Naive B cell (primary cell): ENCODE measurements at places on chromosomes 1 and 21. TPM values are rescaled to one million over a fixed set of nuclear protein-coding genes. Genes with fewer than 3 reads are reported as not detected.
A peak's percentile ranks its signal among the peaks of the same experiment; 100 is the strongest.

GRCh38 chr1:76833151-76833550 lies 34.1 kb upstream of the ST6GALNAC5 start:
- no peaks in the 10 kb centered on the region for H3K36me3 ChIP-seq
- H3K4me3 ChIP-seq: no peak overlapping the region
- no peak overlapping the region for H3K27ac ChIP-seq
- no peak for DNase-seq

- no peak overlapping the region for H3K4me3 ChIP-seq
- H3K27me3 ChIP-seq: peaks cover 7% of the 10 kb centered on the region
- H3K36me3 ChIP-seq: no peaks in the 10 kb centered on the region
- H3K4me1 ChIP-seq: peaks cover 1% of the 10 kb centered on the region
Measured at GRCh38 chr1:54955359-54955758, 25.1 kb upstream of the TMEM61 start.

DNA sequence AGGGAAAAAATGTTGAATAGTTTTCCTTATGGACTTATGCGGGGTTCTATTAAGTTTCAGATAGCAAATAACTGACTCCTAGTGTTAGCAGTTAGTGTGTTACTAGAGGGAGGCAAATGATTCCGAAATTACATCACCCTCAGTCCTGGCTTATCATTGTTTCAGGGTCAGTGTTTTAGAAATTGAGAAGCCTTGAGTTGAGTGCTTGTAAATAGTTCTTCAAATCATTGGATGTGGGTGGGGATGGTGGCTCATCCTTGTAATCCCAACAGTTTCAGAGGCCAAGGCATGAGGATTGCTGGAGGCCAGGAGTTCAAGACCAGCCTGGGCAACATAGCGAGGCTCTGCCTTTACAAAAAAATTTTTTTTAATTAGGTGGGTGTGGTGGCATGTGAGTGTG lies 21.3 kb downstream of the SOAT1 start:
- no peak for DNase-seq
- H3K4me1 ChIP-seq: peaks cover 18% of the 10 kb centered on the region
- H3K27ac ChIP-seq: no peak overlapping the region
- H3K27me3 ChIP-seq: no peaks in the 10 kb centered on the region

- no peak overlapping the region for H3K4me3 ChIP-seq
- no peak for DNase-seq
- no peaks in the 10 kb centered on the region for H3K27me3 ChIP-seq
- no peak overlapping the region for H3K27ac ChIP-seq
- H3K36me3 ChIP-seq: peaks cover 10% of the 10 kb centered on the region
- H3K4me1 ChIP-seq: no peaks in the 10 kb centered on the region
Measured at GRCh38 chr1:166865926-166866325, 10.1 kb downstream of the TADA1 start.

DNA sequence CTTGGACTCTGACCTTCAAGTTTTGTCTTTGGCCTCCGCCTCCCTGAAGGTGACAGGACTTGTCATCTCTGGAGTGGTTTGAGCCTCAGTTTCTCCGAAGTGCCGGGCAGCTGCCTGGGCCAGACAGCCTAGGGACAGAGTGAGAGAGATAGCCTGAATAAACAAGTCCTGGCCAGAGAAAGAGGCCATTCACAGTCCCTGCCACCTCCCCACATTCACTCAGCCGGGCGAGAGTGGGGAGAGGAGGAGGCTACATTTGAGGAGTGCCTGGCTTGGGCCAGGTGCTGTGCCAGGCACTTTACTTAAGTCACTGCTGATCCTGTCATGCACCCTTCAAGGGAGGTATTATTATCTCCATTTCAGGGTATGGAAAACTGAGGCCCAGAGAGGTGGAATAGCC lies 3.5 kb downstream of the EXTL1 start:
- H3K27ac ChIP-seq: no peak overlapping the region
- no peak overlapping the region for H3K4me3 ChIP-seq
- H3K27me3 ChIP-seq: peaks cover 9% of the 10 kb centered on the region
- DNase-seq: no peak
- no peaks in the 10 kb centered on the region for H3K4me1 ChIP-seq

IGSF3 gene
- not detected for polyA plus RNA-seq

OR14A2 gene
- polyA plus RNA-seq: not detected

MEX3A gene
- polyA plus RNA-seq: not detected

DNA sequence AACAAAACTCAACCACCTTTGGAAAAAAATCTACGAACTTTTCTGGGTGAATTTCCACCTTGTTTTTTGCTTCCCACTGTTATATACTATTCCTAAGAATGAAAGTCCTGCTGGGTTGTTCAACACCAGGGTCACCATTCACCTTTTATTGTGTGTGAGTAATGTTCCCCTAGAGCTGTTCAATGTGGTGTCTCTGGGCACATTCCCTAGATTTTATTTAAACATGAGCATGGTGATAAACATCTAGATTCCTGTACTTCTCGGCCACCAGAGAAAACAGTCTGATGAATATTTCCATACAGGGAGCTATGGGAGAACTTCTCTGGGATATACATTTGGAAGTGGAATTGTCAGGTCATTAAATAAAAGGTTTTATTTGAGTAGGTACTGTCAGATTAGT lies 13.0 kb downstream of the FMN2 start:
- no peak for DNase-seq
- no peaks in the 10 kb centered on the region for H3K4me1 ChIP-seq
- H3K4me3 ChIP-seq: no peak overlapping the region
- no peaks in the 10 kb centered on the region for H3K36me3 ChIP-seq

GTF2B gene
- 68.3 TPM for polyA plus RNA-seq

- no peak for DNase-seq
- peak overlapping the region; percentile 44 for H3K4me3 ChIP-seq
- peaks cover 6% of the 10 kb centered on the region for H3K4me1 ChIP-seq
- peaks cover 10% of the 10 kb centered on the region for H3K27me3 ChIP-seq
- no peaks in the 10 kb centered on the region for H3K36me3 ChIP-seq
Measured at GRCh38 chr1:27955076-27955475, 4.7 kb upstream of the XKR8 start.

PLEKHN1 gene
- polyA plus RNA-seq: not detected

DNA sequence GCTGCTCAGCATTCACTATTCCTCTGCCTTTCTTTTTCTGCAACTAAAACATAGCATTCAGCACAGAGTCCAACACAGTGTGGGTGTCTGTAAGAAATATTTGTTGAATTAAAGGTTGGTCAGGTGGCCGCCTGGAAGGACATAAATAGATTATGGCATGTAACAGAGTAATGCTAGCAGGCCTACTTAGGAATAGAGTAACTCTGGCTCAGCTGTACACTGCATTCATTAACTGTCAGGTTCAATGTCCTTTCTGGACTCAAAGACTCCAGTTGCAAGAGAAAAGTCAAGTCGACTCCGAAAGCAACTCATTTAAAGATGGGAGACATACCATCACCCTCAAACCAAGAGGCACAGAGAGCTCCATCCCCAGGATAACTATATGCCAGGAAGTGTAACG lies 116.0 kb downstream of the LMX1A start:
- peaks cover 42% of the 10 kb centered on the region for H3K27me3 ChIP-seq
- H3K27ac ChIP-seq: no peak overlapping the region
- no peak overlapping the region for H3K4me3 ChIP-seq

DNA sequence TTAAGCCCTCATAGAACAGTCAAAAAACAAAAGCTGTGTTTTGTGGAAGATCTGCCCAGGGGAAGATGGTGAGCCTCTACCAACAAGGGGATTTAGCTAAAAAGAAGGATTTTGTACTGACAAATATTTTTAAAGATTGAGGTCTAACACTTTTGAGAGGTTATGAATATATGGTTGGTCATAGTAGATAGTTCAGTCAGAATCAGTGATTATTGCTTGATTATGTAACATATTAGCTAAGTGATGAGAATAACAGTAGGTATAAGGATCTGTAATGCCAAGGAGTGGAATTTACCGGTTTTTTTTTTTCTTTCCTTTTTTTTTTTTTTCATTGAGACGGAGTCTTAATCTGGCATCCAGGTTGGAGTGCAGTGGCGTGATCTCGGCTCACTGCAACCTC lies 79.0 kb downstream of the SASS6 start:
- DNase-seq: no peak
- no peaks in the 10 kb centered on the region for H3K27me3 ChIP-seq
- peaks cover 35% of the 10 kb centered on the region for H3K4me1 ChIP-seq
- H3K4me3 ChIP-seq: no peak overlapping the region

GRCh38 chr21:14589855-14590563 lies 43.9 kb upstream of the SAMSN1 start:
- H3K27ac ChIP-seq: no peak overlapping the region
- no peaks in the 10 kb centered on the region for H3K36me3 ChIP-seq
- no peaks in the 10 kb centered on the region for H3K27me3 ChIP-seq
- no peak for DNase-seq

GRCh38 chr1:217627431-217627830 lies 3.5 kb downstream of the GPATCH2 start:
- no peak overlapping the region for H3K4me3 ChIP-seq
- peaks cover 2% of the 10 kb centered on the region for H3K27me3 ChIP-seq
- H3K36me3 ChIP-seq: no peaks in the 10 kb centered on the region
- H3K27ac ChIP-seq: no peak overlapping the region
- peaks cover 23% of the 10 kb centered on the region for H3K4me1 ChIP-seq

AMY1A gene
- not detected for polyA plus RNA-seq

GRCh38 chr1:208332774-208333126 lies 88.6 kb upstream of the PLXNA2 start:
- DNase-seq: no peak
- H3K4me3 ChIP-seq: no peak overlapping the region
- H3K36me3 ChIP-seq: no peaks in the 10 kb centered on the region
- H3K27me3 ChIP-seq: peaks cover 67% of the 10 kb centered on the region

MIXL1 gene
- polyA plus RNA-seq: 0.45 TPM

DNA sequence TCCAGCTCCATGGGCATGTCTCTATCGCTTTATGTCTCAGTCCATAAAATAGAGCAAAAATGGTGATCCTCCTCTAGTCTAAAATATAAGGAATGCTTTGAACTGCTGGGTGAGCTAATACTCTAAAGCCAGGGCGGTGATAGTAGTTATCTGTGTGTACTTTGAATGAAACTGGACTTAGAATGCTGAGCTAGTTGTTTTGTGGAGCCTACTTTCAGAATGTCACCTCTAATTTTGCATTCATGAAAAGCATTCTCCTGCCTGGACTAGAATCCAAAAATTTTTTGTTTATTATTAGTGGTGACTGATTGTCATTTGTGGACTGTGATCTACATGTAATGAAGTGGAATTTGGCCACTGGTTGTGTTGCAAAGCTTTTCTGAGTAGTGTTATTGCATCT lies 241.6 kb upstream of the C1orf105 start:
- peaks cover 26% of the 10 kb centered on the region for H3K4me1 ChIP-seq
- H3K4me3 ChIP-seq: no peak overlapping the region
- no peaks in the 10 kb centered on the region for H3K27me3 ChIP-seq
- no peak overlapping the region for H3K27ac ChIP-seq
- no peak for DNase-seq

DNA sequence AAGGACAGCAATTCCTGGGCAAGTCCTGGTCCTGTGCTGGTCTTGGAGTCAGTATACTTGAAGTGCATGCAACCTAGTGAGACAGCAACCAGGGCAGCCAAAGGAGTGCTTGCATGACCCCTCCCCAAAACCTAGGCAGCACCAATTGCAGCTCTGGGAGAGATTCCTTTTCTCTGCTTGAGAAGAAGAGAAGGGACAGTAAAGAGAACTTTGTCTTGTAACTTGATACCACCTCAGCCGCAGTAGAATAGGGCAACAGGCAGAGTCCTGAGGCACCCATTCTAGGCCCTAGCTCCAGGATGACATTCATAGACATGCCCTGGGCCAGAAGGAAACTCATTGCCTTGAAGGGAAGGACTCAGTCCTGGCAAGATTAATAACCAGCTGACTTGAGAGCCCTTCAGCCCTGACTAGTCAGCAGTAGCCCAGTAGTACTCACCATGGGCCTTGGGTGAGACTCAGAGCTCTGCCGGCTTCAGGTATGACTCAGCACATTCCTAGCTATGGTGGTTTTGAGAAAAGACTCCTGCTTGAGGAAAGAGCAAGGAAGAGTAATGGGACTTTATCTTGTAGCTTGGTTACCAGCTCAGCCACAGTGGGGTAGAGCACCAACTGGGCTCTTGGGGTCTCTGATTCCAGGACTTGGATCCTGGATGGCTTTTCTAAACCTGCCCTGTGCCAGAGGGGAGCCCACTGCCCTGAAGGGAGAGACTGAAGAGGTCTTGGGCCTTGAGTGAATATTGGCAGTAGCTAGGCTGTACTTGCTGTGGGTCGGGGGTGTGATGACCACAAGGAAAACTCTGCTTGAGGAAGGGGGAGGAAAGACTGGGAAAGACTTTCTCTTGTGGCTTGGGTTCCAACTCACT lies 51.7 kb upstream of the ACADM start:
- H3K4me3 ChIP-seq: no peak overlapping the region
- H3K4me1 ChIP-seq: peaks cover 6% of the 10 kb centered on the region
- H3K27ac ChIP-seq: no peak overlapping the region
- no peak for DNase-seq
- no peaks in the 10 kb centered on the region for H3K36me3 ChIP-seq

- H3K27me3 ChIP-seq: no peaks in the 10 kb centered on the region
- H3K4me1 ChIP-seq: peaks cover 23% of the 10 kb centered on the region
- no peak overlapping the region for H3K4me3 ChIP-seq
Measured at GRCh38 chr1:201761178-201761577, 67.8 kb upstream of the IPO9 start.
